ENCODE measurements at places on chromosomes 16 and 17.

- no peak for DNase-seq
These were observed 13.6 kb upstream of the DHRS7B start for GRCh38 chr17:21113049-21113690.

DNA sequence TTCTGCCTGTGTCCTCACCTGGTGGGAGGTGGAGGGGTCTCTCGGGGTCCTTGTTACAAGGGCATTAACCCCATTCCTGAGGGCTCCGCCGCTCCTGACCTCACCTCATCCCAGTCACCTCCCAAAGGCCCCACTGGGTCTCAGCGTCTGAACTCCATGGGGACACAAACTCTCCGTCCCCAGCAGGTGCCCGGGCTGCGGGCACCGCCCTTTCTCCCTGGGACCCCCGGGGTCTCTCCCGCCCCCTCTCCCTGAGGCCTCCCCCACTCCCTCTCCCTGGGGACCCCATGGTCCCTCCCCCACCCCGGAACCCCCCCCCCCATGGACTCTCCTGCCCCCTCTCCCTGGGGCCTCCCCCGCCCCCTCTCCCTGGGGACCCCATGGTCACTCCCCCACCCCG is 24.8 kb downstream of the CACNA1H start:
- no peak for DNase-seq

DNA sequence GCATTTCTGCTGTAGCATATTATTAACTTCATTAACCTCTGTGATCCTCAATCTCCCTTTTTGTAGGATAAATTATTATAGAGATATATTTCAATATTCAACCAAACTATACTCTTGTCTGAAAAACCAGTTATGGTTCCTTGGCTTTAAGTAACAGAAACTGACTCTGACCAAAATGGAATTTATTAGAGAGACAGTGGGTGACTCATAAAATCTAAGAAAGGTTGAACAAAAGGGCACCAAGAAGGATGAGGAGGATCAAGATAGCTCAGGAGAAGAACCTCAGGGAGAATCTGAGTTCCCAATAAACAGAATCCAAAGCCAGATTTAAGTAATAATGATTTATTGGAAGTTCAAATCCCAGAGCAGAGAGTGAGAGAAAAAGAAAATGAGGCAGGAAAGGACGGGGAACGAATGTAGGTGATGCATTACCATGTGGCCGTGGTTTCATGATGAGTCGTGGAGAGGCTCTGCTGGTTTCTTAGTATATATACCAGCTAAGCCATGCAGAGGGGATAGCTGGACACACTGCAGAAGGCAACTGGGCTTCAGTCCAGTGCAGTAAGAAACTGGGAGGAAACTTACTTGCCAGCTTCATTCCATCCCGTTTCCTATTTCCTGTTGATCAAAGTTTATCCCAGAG is 151.5 kb upstream of the GOT2 start:
- DNase-seq: no peak

- DNase-seq: no peak
These were observed at the start of gene SLC47A1 for GRCh38 chr17:19533718-19534561. Gene SLC47A1 (plus strand): TSS chr17:19533854. CDS start chr17:19533940, 86 bp downstream.

GRCh38 chr17:13843862-13844635 is 225.3 kb upstream of the COX10 start:
- no peak for DNase-seq

GRCh38 chr17:79836510-79836971 is 2.7 kb downstream of the CBX4 start:
- no peak for DNase-seq

All from RCC 7860 (cell line).